ENCODE measurements at places on chromosomes 4 and X.

- no peak for DNase-seq
These were observed 240.4 kb downstream of the FRMPD4 start for GRCh38 chrX:12378706-12379105.

DNA sequence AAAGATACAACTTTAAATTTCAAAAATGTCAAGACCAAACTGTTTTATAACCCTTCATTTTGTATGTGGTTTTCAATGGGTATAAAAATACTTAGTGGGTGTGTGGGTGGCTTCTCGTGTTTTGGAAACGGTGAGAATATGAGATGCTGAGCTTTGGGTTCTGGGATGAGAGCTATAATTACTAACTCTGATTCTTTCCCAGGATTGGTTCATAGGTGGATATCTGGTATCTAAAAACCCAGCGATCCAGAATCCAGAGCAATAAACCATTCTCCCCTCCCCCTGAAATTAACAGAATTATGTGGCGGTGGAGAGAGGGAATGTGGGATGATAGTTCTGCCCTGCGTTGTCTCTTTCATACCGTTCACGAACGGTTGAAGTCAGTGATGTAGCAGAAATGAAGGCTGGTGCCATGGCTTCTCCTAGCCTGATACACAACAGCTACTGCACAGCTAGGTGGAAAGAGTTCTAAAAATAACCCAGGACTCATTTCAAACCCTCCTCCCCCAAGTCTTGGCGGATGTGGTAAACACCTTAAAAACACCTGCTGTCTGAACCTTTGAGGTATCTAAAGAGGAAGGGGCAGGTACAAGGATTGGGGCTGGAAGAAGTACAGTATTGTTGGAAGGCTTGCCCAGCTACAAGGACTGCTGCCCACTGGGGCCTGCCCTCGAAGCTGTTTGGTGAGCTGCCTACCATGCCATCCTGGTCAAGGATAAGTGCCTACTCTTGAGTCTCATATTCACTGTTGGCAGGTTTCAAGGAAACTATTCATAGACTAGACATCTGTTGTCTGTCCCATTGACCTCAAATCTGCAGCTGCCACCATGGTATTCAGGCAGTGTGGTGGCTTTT, 44.5 kb downstream of the SEPTIN11 start:
- DNase-seq: no peak

DNA sequence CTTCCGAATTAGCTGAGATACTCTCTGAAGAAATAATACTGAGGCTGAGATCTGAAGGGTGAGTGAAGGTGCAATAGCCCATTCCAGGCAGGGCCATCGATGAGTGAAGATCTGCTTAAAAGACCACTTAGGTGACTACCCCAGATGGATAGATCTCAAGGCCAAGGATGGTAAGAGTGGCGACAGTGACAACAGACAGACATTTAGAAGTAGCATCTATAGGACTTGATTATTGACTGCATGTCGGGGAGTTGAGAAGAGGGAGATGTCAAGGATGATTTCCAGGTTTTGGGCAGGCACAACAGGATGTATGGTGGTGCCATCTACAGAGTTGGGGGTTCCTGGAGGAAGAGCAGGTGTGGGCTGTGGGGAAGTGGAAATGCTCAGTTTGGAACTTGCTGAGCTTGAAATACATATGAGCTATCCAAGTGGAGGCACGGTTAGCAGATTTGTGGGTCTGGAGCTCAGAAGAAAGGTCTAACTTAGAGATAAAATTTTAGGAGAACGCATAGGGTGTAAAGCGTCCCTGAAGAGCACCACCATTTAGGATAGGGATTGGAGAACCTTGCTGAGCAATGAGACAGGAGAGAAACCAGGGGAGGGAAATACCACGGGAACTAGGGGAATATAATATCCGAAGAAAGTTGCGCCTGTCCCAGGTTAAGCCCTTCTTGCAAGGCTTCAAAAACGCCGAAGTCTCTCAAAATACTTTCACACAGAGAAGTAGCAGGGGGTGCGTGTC, 688 bp downstream of the UFSP2 start:
- no peak for DNase-seq

DNA sequence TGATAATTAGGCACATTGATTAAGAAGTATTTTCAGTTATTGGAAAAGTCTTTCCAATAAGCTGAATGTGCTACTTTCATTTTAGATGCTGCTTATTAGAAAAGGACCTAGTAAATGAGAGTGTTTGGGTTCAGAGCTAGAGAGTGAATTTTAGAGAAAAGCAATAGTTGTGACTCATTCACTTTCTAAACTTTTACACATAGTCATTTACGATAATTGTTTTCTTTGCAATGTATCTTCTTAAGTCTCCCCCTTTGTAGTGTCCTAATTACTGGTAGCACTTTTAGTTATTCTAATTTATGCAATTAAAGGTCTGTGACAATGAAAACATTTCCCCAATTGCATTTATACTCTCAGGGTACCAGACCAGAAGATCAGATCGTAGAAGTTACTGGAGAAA, 1.3 kb downstream of the IL21 start:
- DNase-seq: no peak

All from stimulated activated CD8-positive, alpha-beta memory T cell treated with anti-CD3 and anti-CD28 coated beads, Interleukin-15, amount 100 ng/mL, for 4 hours (primary cell).